GM12892 (cell line): ENCODE measurements at places on chromosomes 1 and 21.

DNA sequence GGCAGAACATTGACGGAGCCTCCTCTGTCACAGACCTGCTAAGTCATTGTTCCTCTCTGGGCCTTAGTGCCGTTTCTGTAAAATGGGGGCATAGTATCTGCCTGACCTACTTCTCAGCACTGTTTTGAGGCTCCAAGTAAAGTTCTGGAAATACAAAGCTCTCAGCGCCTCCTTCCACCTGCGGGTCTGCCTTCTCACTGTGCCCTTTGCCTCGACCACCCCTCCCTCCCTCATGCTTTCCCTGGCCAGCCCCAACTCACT, 15.4 kb upstream of the WASF2 start:
- no peak for DNase-seq

DNA sequence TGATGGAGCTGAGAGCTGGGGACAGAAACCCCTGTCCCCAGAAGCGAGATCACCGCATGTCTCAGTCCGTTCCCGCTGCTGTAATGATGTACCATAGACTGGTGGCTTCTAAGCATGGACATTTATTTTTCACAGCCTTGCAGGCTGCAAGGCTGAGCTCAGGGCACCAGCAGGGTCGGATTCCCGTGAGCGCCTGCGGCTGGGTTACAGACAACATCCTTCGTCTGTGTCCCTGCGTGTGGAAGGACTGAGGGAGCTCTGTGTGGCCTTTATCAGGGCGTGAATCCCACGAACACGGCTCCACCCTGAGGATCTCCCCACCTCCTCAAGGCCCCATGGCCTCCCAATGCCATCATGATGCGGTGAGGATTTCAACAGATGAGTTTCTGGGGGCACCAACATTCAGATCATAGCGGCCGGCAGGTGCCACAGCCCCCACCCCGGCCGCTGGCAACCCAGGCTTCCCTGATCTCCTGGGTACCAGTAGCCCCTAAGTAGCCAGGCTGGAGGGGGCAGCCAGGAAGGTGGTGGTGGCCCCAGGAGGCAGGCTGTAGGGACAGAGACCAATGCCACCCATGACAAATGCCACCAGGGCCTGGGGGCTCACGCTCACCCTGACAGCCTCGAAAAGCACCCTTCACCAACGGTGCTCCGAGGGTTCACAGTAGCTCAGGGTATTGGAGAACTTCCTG, 104.4 kb downstream of the CRYAA start:
- no peak for DNase-seq

- DNase-seq: no peak
These were observed 882 bp upstream of the FCAMR start for GRCh38 chr1:206971029-206971655.

- no peak for DNase-seq
These were observed 115.9 kb downstream of the IFI44 start for GRCh38 chr1:78765489-78765888.
